ENCODE measurements at places on chromosomes 3 and 15.
A peak's percentile ranks its signal among the peaks of the same experiment; 100 is the strongest.

DNA sequence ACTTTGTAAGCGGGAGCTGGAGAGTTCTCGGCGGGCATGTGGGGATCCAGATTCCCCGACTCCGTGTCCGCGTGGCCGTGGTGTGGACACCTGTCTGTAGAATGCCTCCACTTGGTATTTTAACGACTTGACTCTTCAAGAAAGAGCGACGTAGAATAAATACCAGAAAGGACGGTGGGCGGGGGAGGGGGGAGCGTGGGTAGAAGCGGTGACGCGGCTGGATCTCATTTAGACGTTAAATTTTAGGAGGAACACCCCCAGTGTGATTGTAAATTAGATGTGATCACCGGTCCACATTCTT lies 620 bp upstream of the PYGO1 start:
- DNase-seq = peak; percentile 3

DNA sequence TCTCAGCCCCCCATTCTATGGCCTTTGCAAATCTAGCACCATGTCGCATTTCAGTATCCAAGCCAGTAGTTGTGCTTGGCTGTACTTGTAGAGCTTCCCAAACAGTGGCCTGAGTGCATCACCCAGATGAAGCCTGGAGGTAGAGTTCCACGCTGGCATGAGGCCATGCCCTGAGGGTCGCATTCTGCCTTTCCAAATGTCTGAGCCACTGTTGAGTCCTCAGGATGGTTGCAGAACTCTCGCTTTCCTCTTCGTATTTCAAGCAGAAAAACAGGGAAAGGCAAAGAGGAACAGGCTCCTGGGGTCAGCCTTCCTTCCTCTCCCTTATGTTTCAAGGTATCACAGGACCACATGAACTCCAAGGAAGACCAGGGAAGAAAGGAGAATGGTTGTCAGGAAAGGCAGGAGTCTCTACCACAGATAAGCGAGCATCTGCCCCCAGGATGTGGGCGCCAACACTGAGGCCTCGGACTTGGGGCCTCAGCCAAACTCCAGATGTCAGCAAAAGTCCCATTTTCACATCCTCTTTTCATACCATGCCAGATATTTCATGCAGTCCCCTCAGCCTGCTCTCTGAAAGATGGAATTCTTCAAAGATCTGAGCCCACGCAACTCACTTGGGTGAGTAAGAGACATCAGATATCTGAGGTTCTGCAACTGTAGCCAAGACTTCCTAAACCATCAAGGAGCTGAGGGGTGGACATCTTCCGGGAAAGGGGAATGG lies 19.4 kb upstream of the PRR20G start:
- DNase-seq = peak; percentile 94

- DNase-seq = no peak
Measured at GRCh38 chr15:52348056-52348745, 52.6 kb upstream of the MYO5C start.

DNA sequence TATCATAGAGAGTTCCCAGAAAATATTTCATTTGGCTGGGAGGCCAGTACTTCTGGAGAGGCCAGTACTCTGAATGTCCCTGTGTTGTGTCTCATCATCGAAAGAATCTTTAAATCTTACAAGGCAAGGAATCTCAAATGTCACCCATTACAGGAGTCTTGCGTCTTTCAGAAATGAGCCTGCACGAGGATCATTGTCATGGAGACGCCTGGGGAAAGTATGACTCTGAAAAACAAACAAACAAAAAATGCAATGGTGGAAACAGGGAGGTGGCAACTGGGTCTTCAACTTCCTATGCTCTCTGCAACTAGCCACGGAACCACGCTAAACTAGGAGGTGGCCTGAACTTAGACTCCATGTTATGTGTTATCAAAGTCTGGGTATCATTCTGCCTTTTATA lies 804.6 kb downstream of the EPHA3 start:
- no peak for DNase-seq

DNA sequence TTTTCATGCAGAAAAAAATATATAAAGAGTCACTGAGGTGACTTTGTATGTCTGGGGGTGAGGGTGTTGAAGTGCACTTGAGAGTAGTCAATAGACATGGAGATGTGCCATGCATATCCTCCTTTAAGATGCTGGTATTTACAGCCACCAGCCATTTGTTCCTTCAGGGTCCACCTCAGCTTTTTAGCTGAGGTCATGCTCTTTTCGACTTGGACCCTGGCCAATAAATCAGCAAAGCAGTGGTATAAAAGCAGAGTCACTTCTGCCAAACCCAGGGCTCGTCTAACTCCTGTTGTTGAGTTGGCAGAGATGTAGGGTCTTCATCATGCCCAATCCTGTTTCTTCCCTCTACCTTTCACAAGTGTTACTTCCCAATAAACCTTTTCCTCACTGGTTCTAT lies 75.1 kb upstream of the OSTN start:
- DNase-seq = no peak

GRCh38 chr3:123006609-123007008 lies 21.0 kb downstream of the SEMA5B start:
- DNase-seq = no peak

- no peak for DNase-seq
Measured at GRCh38 chr15:45114076-45114750, at the start of the genes DUOX2 and DUOXA2. DUOX2 (minus strand) TSS chr15:45114172; CDS start chr15:45113411, 761 bp downstream. DUOXA2 (plus strand) TSS chr15:45114326; CDS start chr15:45114606, 280 bp downstream.

GRCh38 chr3:72158639-72159326 lies 373.8 kb upstream of the PROK2 start:
- DNase-seq = no peak

DNA sequence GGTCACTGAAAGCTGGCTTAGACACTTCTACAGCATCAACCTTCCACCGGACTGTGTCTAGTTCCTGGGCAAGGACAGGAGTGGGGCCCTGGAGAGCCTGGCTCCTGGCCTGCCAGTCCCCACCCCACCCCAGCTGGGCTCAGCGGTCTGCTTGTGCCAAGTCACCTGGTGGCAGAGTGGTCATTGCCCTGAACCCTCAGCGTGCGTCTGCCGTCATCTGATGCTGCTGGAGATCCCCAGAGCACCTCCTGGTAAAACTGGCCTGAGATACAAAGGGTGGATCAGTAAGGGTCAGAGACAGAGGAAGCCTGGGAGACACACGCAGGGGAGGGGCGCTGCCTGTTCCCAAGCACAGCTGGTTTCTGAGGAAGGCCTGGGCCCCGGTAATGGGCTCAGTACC lies 16.7 kb downstream of the ITIH4 start:
- DNase-seq = no peak

DNA sequence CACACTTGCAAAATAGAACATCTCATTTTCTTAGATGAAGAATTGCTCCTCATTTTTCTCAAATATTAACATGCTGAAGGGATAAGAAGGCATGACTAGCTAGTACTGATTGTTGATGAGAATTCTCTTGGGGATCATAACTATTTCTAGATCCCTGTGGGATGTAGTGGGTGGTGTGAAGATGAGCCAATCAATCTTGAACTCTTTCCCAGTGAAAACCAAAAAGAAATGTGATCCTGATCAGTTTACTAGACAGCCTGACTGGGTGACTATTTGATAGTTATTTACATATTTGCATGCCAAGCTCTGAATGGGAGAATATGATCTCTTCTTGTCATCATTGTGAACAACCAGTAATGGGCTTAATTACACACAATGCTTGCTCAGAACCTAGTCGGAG lies 63.7 kb downstream of the ZIC1 start:
- DNase-seq = no peak

DNA sequence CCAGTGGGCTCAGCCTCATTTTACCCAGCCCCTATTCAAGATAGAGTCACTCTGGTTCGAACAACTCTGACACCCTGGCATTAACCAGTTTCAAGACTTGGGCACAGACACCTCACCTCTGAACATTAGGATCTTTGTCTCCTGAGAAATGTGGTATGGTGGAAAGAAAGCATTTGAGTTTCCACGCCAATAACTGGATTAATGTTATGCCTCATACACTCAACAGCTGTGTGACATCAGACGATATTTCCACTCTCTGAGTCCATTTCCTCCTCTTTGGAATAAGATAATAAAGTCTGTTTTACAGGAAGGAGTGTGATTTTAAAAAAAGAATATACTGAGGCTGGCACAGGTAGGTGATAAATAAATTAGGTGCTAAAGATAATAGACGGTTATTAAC lies 121.3 kb upstream of the CHL1 start:
- DNase-seq = no peak

- DNase-seq = no peak
Measured at GRCh38 chr3:32937331-32937730, 14.1 kb upstream of the CCR4 start.

DNA sequence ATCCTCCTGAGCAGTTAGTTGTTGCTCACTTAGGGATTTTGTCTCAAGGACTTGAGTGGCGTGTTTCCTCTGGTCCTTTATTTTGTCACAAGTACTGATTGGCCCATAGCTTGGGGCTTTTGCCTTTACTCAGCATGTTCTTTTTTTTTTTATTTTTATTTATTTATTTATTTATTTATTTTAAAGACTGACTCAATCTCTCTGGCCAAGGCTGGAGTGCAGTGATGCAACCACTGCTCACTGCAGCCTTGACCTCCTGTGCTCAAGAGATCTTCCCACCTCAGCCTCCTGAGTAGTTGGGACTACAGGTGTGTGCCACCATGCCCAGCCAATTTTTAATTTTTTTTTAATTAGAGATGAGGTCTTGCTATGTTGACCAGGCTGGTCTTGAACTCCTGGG lies 223.9 kb upstream of the TPM1 start:
- no peak for DNase-seq

DNA sequence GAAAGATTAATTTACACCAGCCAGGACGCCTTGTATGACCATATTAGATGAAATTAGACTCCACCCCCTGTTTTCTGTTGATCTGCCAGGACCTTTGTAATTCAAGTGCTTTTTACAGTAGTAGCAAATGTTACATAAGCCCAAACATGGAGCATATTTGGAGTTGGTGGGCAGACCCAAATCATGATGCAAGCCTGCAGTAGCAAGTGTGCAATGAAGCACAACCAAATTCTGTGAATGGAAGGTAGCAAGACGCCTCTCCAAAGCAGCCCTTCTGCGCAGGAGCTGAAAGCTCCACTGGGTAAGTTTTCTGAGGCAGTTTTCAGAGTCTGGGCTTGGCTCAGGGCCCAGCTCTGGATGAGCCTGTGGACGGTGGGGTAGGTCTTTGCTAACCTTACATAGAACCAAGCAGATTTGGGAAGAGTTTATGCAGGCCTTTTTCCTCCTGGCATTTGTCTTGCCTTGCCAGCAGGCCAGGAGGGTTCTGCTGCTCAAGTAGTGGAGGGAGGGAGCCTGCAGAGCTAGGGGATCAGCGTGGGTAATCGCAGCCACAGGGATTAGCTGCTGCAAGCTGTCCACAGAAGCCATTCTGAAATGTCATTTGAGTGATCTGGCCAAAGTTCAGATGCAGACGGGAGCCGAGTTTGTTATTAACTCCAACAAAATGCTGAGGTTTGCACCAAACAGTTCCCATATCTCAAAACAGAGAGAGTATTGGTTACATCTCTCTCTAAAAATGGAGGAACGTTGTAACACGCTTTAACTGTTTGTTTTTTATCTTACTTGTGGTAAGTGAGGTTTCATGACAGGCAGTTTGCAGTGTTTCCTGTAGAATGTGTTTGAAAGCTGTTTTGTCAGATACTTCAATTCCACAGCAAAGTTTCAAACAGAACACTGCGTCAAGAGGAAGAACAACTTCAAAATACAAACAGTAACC lies 55.4 kb downstream of the PSMD6 start:
- DNase-seq = no peak

GRCh38 chr3:129417326-129417725 lies 11.1 kb downstream of the EFCAB12 start:
- no peak for DNase-seq

- no peak for DNase-seq
Measured at GRCh38 chr3:194739498-194740284, 54.0 kb downstream of the FAM43A start.

DNA sequence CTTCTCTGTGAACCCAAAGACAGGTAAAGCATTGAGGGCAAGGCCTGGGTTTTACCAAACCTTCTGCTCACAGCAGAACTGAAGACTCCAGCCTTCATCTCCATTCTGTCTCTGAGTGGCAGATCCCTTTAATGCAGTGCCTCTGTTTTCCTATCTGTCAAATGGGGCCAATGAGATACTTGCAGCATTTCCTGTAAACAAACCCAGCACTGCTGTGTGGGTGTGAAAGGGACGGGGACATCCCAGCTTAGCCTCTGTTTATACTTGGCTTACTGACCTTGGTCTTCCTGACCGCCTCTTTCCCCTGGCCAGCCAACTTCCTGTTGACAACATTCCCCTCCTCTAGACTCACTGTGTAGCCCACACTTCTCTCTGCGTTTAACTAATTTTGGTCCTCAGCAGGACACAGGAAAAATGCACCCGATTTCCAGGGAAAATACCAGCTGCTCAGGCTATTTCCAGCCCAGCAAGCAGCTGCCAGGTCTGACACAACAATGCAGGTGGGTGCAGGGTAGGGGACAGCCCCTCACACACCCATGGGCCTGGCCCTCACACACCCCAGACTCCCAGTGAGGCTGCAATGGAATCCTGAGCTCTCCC lies 105.9 kb upstream of the HERC1 start:
- DNase-seq = peak; percentile 88

- DNase-seq = no peak
Measured at GRCh38 chr3:16277471-16277870, 12.5 kb downstream of the OXNAD1 start.

- DNase-seq = no peak
Measured at GRCh38 chr3:73459711-73460110, 165.0 kb downstream of the PDZRN3 start.

DNA sequence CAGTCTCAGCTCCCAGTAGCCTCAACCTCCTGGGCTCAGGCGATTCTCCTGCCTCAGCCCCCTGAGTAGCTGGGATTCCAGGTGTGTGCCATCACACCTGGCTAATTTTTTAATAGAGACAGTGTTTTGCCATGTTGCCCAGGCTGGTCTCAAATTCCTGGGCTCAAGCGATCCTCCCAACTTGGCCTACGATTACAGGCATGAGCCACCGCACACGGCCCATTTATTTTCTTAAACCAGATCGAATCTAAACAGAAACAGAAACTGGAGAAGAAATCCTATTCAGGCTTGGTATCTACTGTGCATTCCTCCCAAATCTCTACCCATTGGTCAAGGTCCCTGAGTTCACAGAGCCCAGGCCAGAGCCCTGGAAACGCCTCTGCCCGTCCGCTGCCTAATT lies 74.2 kb downstream of the PGPEP1L start:
- DNase-seq = no peak

- no peak for DNase-seq
Measured at GRCh38 chr3:155112661-155113389, 32.7 kb downstream of the MME start.

DNA sequence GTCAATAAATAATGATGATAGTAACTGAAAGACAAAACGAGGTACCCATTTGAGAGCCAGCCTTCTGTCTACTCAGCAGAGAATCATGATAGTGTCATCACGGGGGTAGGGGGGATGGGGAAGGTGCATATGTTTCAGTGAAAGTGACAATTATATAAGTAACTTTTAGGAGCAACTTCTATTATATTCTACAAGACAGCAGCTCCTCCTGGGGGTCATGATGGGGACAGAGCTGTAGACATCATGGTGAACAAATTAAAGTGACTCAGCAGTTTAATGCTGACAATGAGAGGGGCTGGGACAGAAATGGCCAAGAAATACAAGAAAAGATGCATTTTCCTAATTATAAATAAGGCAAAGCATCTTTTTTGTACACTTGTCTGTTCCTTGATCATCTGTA lies 11.8 kb downstream of the CAPN3 start:
- DNase-seq = no peak

Data from inflammatory macrophage treated with lipopolysaccharide for 1 hour (primary cell).